ENCODE measurements at places on chromosomes 16 and 17.
A peak's percentile ranks its signal among the peaks of the same experiment; 100 is the strongest.

DNA sequence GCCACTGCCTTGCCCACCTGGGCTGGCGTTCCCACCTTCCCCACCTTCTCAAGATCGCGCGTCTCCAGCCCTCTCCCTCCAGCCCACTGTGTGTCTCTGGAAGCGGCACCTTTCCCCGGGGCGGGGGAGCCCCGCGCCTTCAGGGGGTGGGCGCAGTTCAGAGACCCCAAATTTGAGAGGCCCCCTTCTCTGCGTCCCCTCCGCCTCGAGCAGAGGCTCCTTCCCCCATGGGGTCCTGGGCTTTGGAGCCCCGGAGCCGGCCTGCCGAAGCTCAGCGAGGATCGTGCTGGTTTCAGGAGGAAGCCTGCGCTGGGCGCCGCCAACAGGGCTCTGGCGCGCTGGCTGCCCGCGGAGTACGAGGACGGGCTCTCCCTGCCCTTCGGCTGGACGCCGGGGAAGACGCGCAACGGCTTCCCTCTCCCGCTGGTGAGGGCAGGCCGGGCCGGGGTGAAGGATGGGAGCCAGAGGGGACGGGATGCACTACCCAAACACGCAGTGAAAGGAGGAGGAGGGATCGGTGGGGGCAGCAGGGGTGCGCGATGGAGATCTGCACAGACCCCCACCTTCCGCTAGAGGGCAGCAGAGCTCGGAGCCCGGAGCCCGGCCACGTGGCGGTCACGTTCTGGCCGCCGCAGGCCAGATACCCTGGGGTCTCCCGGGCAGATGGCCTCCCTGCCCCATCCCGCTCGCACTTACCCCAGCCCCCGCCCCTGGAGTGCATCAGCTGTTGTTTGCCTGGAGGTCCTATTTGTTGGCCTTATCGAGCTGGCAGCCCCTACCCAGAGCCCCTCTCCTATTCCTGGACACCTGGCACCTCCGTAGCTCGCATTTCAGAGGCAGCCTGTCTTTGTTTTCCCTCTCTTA, 11.1 kb downstream of the LPO start:
- DNase-seq = peak; percentile 46

- peak; percentile 61 for DNase-seq
These were observed 2.4 kb downstream of the SKAP1 start for GRCh38 chr17:48427598-48427997.

- DNase-seq = no peak
These were observed 8.1 kb downstream of the OR2C1 start for GRCh38 chr16:3363793-3364192.

DNA sequence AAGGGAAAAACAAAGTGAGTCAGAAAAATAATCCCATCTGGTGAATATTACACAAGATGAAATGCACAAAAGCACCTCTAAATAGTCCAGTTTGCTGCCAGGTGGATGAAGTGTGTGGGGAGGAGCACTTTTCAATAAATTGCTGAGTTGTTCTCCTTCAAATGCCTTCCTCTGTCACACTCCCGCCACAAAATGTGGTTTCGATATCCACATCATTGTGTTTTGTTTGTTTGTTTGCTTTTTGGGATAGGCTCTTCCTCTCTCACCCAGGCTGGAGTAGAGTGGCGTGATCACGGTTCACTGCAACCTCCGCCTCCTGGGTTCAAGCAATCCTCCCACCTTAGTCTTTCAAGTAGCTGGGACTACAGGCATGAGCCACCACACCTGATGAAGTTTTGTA, 24.6 kb upstream of the SHISA9 start:
- no peak for DNase-seq

DNA sequence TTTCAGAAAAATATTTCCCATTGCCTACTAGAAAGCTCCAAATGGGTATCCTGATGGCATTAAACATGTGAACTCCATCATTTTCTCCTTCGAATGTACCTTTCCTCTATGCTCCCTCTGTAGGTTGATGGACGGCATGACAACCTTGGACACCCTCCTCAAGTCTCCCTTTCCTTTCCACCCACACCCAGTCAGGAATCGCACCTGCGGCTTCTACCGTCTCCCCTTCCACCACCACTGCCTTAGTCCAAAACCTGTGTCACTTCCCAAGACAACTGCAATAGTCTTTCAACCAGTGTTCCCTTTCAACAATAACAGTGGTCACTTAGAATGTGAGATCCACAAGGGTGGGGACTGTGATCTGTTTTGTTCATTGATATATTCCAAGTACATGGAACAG, 233.1 kb upstream of the AXIN2 start:
- DNase-seq = no peak

DNA sequence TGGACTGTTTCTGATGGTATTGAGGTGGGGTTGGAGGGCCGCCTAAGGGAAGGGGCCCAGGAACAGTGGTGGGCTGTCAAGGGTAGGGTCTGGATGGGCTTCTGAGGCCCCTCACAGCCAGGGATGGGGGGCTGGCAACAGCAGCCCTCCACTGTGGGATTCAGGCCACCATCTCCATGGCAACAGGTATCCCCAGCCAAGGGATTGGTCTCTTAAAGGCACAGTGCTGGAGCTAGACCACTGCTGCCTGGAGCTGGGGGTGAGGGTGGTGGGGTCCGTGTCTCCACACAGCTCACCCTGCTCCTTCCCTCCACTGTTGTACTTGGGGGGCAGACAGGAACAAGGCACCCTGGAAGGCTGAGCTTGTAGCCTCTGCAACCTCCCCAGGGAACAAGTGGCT, 41.8 kb downstream of the PSME3IP1 start:
- DNase-seq = no peak

- DNase-seq = no peak
These were observed 106.4 kb downstream of the YPEL2 start for GRCh38 chr17:59437791-59438281.

DNA sequence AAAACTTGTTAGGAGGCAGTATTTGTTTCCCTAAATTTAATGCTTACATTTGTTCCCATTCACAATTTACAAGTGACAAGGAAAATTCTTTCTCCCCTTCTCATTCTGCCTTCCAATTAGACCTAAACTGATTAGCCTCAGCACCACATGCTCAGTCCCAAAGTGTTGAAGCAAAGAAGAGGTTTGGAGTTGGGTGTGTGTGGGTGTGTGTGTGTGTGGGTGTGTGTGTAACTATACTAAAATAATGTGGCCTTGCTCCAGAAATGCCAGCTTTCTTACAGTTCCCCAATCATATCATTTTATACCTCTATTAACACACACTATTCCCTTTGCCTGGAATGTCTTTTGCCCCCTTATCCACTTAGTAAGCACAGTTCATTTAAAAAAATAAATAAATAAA, 6.9 kb upstream of the UTP6 start:
- DNase-seq = no peak

- DNase-seq = no peak
These were observed 743 bp downstream of the WIPI1 start for GRCh38 chr17:68456339-68457167.

- no peak for DNase-seq
These were observed 42.7 kb upstream of the METRNL start for GRCh38 chr17:83036666-83037065.

DNA sequence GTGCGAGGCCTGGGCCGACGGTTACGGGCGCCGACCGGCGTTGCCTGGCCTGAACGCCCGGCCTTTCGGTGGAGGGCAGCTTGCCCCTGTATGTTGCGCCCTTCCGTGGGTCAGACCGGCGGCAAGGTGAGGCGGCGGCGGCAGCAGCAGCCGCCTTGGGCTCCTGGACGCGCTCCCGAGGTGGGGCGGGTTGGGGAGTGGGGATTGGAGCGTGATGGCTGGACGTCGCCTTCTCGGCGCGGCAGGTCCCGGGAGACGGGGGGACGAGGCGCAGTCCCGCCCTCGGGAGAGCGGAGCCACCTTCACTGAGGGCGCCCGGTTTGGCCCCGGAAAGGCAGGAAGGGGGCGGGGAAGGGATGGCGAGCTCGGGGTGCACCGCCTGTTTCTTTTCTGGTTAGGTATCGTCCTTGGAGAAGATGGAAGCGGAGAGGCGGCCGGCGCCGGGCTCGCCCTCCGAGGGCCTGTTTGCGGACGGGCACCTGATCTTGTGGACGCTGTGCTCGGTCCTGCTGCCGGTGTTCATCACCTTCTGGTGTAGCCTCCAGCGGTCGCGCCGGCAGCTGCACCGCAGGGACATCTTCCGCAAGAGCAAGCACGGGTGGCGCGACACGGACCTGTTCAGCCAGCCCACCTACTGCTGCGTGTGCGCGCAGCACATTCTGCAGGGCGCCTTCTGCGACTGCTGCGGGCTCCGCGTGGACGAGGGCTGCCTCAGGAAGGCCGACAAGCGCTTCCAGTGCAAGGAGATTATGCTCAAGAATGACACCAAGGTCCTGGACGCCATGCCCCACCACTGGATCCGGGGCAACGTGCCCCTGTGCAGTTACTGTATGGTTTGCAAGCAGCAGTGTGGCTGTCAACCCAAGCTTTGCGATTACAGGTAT, 671 bp downstream of the DGKE start:
- peak; percentile 67 for DNase-seq

DNA sequence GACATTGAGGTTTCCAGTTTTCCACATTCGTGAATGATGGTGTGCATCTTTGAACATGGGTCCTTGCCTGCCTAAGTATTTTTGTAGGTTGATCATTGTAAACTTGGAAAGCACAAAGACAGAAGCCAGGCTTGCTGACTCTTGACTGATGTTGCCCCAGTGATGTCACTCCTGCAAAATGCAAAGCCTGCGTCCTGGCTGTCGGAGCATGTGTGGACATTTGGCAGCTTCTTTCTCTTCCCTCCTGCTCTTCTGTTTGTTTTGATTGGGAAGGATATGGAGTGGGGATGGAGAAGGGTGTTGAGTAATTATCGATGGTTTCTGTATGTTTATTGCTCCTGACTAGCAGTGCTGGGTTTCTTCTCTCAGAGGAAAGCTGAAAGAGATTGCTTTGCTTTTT, 3.2 kb downstream of the NDE1 start:
- DNase-seq = no peak

DNA sequence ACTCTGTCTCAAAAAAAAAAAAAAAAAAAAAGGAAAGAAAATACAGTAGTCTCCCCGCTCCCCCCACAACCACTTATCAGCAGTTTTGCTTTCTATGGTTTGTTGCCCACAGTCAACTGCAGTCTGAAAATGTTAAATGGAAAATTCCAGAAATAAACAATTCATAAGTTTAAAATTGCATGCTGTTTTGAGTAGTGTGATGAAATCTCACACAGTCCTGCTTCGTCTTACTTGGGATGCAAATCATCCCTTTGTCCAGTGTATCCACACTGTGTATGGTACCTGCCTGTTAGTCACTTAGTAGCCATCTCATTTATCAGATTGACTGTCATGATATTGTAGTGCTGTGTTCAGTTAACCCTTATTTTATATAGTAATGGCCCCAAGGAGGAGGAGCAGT, 41.5 kb downstream of the NF1 start:
- no peak for DNase-seq

- DNase-seq = peak; percentile 56
These were observed 7.6 kb downstream of the MYO1C start for GRCh38 chr17:1484676-1485422.

All from stimulated activated CD8-positive, alpha-beta memory T cell treated with anti-CD3 and anti-CD28 coated beads, Interleukin-7, amount 100 ng/mL, for 4 hours (primary cell).